Activated T-helper 17 cell treated with anti-CD3 and anti-CD28 coated beads, Interleukin-2, amount 50 U/mL, for 72 hours (primary cell): ENCODE measurements at places on chromosomes 4 and X. TPM values are rescaled to one million over a fixed set of nuclear protein-coding genes. Genes with fewer than 3 reads are reported as not detected.
A peak's percentile ranks its signal among the peaks of the same experiment; 100 is the strongest.

GRCh38 chr4:11484531-11484930 is 55.8 kb upstream of the HS3ST1 start:
- no peak for ATAC-seq

DNA sequence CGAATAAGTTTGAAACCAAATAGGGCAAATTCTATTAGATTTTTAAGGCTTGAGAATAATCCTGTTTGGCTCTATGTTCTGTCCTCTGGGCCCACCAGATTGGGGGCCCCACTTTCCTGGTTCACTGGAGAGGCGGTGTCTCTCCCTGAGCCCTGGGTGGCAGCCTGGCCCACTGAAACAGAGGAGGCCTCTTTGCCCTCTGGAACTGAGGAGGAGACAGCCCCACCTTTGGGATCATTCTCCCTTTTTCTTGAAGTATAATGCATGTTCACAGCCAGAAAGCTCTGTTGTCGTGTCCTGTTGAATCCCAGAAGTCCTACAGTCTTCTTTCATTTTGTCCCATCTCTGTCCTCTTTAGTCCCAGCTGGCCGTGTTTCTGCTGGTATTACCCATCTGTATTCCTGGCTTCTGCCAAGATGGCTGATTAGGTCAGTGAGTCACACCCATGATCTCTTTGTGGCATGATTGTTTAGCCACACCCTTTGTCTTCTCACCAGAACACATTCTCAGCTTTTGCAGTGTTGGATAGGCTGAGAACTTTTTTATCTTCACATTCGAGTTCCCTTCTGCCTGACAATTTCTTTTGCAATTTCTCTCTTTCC is 8.1 kb upstream of the TBC1D25 start:
- peak; percentile 88 for ATAC-seq

GRCh38 chr4:1030559-1030958 is 19.1 kb downstream of the FGFRL1 start:
- ATAC-seq = no peak

DNA sequence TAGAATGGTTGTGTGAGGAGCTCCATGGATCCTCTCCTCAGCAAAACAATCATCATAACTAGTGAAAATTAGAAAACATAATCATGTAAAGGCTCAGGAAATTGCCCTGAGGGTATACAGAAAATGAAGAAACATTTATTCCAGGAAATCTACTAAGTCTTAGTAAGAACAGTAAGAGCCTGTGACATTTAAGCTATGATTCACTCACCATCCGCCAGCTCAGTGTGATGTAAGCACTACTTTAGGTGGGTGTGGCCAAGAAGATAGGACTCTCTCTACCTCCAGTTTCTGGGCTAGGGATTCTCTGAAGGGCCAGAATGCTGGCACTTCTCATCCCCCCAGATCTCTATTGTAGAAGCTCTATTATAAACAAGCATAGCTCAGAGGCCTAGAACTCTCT is 147.5 kb downstream of the DLG3 start:
- peak; percentile 99 for ATAC-seq

DNA sequence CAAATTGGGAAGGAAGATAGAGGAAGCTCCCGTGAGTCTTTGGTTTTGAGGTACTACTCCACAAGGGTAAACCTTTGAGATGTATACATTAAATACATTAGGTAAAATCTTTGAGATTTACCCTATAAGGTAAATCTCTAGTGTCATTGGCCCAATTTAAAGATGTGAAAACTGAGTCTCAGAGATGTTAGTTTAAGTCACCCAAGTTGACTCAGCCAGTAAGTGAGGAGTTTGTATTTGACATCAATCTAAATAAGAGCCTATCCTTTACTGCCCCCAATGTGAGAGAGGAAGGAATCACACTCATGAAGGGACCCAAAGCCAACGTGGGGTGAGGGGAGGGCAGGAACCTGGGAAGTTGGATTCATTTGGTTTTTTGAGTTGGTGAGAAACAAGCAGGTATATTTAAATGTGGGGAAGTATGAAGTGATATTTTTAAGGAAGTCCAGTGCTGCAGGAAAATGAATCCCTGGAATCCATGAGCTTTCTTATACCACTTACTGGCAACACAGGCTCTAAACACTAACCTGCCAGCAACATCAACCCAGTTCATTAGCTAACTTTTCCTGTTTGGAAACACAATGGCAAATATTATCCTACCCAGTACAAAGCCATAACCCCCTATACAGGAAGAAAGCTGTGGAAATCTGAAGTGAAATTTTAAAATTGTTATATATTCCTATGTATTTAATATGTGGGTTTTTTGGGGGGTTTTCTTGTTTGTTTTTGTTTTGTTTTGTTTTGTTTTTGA is 55.3 kb downstream of the PALLD start:
- peak; percentile 57 for ATAC-seq

GRCh38 chr4:177441061-177441802 is 1.0 kb downstream of the AGA start:
- peak; percentile 1 for ATAC-seq

HOPX gene
- total RNA-seq = 53.6 TPM

DNA sequence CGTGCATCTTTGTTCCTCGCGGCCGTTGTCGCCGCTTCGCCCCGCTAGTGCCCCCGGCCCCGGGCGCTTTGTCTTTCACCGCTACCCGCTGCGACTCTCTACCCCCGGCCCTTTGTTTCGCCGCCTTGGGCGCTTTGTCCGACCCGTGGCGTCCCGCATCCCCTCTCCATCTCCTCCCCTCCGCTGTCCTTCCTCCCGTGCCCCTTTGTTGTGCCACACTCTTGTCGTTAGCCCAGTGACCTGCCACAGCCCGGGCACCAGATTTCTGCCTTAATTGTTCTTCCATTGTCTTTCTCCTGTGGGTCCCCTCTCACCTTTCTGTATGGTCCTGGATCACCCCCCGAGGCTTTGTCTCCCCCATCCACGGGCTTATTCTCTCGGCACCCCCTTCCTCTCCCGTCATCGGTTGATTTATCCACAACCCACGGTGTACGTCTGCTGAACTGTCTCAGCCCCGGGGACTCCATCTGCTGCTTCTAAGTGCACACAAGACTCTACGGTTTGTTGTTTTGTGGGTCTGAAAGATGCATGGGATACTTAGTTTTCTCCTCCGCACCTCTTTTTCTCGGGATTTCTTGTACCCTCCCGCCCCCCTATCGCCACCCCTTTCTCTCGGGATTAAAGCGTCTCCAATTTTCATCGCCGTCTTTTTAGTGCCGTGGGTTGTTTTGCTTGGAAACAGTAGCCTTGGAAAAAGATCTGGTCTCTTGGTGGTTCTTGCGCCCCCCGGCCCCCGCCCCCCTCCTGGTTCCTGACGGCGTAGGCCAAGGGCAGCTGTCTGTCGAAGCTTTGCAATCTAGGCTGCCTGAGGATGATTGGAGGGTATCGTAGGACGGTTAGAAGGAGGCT is 783 bp downstream of the RBPJ start:
- no peak for ATAC-seq

- ATAC-seq = no peak
These were observed 31.9 kb downstream of the FAT4 start for GRCh38 chr4:125346616-125347015.

NWD2 gene
- total RNA-seq = not detected

VEGFC gene
- not detected for total RNA-seq

GRCh38 chr4:7973545-7973981 is 33.9 kb upstream of the AFAP1 start:
- ATAC-seq = peak; percentile 15

- no peak for ATAC-seq
These were observed 50.5 kb upstream of the MAGEC3 start for GRCh38 chrX:141787655-141788054.

DNA sequence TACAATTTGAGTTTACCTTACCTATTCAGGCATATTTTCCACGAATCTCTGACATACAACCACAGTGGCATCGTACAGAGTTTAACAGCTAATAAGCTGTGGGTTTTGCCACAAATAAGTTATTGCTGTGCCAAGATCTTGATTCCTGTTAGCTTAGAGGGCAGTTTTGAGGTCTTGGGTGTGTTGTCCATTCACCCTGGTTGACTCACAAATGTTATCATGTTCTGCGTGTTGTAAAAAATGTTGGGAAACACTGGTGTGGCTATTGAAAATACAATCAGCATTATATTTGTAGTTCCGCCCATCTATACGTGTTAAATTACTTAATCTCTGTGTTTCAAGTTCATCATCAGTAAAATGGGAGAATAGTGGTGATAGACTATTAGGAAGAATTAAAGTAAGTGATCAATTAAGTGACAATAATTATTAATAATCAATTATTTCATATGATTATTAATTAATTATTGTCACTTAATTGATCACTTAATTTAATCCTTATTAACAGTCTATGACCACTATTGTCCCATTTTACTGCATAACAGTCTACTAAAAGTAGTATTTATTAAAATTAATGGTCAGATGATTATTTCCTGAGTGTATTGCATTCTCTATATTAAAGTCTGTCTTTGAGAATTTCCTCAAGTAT is 96.3 kb downstream of the TMA16 start:
- ATAC-seq = no peak

DNA sequence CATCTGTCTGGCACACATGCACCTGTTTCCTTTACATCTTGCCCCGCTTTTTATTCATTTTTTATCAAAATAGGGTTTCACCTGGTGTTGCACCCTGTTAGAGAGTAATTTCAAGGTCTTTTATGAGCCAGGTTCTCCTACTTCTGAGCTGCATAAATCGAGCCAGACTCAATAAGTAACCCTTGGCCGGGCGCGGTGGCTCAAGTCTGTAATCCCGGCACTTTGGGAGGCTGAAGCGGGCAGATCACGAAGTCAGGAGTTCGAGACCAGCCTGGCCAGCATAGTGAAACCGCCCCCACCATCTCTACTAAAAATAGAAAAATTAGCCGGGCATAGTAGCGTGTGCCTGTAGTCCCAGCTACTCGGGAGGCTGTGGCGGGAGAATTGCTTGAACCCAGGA is 1.0 kb upstream of the PPP2R3B start:
- no peak for ATAC-seq

DNA sequence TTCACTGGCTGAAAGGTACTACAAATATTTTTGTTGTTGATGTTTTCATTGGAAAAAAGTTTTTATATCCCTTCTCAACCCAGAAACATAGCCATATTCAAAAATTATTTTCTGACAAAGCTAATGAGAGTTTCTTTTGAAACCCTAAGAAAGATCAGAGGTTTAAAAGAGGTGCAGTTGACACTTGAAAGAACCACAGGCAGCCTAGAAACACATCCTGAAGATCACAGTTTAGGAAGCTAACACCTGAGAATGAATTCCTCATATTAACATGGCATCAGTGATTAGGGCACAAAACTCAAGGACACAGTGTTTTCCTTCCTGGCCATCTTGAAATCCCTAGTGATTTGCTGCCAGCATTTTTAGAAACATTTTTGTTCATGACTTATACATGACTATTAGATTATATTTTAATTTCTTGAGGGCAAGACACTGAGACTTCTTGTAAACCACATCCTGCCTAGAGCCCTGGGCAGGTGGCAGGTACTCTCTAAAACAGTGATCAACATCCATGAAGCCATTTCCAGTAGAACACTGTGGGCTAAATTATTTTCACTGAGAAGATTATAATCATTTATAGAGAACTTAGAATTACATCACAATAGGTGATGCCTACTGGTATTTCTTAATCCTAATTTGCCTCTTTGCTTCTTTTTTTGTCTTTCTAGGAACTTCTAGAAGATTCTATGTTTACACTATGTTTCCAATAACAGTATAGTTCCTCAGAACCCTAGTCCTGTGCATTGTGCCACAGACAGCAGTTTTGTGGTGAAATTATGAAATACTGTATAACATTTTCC is 80.0 kb downstream of the ARSJ start:
- ATAC-seq = peak; percentile 76

HERC6 gene
- 6.8 TPM for total RNA-seq

DRP2 gene
- 0.90 TPM for total RNA-seq

GRCh38 chr4:118798658-118799057 is 37.3 kb downstream of the SEC24D start:
- no peak for ATAC-seq

GRCh38 chr4:99586322-99586721 is 11.7 kb downstream of the MTTP start:
- no peak for ATAC-seq

GRCh38 chr4:68535974-68536373 is 40.1 kb downstream of the UGT2B17 start:
- no peak for ATAC-seq

XAGE2 gene
- not detected for total RNA-seq

STATH gene
- not detected for total RNA-seq

GRCh38 chr4:142778430-142778829 is 67.7 kb downstream of the INPP4B start:
- no peak for ATAC-seq

NEXMIF gene
- 2.8 TPM for total RNA-seq

- ATAC-seq = no peak
These were observed 23.0 kb upstream of the BCORL1 start for GRCh38 chrX:129959493-129959832.

DNA sequence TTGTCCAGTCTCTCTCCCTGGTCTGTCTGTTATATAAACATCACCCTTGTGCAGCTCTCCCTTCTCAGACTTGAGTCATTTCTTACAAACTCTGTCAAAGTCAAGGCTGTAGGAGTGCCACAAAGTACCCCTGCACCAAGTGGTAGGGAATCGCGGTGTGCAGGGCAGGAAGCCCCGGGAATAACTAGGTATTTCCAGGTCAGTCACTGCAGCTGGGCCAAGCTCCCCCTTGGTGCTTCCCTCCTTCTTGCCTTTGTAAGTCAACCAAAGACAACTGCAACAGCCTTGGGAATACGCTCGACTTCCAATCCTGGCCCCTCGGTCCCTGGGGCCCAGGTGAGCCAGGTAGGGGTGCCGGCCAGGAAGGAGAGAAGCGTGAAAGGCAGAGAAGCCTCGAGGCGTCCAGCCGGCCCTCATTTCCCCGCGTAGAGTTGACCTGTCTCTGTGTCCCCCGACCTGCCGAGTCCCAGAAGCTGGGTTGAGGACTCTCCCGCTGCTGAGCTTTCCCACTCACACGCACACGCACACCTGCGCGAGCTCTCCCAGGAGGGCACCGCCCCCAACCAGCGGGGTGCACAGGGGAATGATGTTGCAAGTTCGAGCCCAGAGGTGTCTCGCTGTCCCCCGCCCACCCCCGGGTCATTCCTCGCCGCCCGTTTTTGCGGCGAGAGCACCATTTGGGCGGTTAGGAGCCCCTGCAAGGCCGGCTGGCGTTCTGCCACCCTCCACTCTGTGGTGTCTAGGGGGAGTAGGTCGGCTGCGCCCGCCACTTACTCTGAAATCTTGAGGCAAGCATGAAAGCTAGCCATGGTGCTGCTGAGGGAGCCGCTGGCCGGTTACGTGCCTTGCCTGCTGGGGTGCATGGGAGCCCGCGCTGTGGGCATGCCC is 22.8 kb upstream of the KIAA1210 start:
- ATAC-seq = no peak

DNA sequence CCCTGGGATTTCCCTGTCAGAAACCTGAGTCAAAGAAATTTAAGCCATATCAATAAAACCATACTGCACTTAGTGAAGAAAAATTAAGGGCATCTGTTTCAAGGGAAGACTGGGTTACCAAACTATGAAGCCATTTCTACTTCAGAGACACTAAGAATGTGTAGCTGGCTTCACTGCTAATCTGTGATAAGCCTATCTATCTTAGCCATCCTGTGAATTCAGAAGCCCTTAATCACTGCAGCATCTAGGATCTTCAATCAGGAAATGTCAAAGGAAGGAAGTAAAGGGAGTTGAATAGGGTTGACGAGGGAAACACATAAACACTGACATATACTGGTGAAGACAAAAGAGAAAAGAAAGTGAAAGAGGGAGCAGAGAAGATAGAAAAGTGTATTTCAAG is 777.6 kb upstream of the DIAPH2 start:
- no peak for ATAC-seq
